ENCODE measurements at places on chromosomes 7 and 10.

- no peak for DNase-seq
Measured at GRCh38 chr10:63438506-63439498, 27.0 kb downstream of the JMJD1C start.

GRCh38 chr10:21519397-21519933 is 6.0 kb downstream of the SKIDA1 start:
- no peak for DNase-seq

DNA sequence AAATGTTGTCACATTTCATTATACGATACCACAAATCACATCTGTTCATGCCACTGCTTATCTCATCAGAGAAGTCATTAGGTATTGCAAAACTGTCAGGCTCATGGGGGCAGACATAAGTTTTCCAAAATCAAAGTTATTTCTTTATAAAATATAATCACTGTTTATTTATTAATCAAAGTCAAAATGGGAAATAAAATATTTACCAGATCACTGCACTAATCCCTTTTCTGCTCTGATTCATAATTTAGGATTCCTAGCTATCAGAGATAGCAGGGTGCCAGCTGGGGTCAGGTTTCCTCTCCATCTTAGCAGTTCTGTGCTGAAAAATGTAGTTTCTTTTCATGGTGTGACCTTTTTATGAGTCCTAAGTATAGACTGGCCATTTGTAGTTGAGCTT is 117.7 kb upstream of the LANCL2 start:
- peak; percentile 13 for DNase-seq

GRCh38 chr7:112420236-112420861 is 29.9 kb upstream of the IFRD1 start:
- no peak for DNase-seq

- DNase-seq: no peak
Measured at GRCh38 chr10:72333112-72334015, 21.4 kb downstream of the DNAJB12 start.

DNA sequence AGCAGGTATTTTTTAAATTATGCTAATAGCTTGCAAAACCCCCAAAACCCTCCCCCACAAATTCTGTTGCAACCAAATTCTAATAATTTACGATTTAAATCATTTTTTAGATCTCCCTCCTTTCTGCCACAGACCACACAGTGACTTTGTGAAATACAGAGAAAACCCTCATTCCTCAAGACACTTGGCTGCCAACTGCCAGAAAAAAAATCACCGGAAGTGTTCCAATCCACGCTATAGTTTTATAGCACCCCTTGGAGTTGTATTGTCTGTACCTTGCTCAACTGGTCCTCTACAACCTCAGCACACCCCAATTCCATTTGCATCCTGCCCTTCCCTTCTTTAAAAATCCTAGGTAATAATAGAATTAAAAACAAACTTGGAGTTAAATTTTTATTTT is 560.1 kb downstream of the PARD3 start:
- no peak for DNase-seq

DNA sequence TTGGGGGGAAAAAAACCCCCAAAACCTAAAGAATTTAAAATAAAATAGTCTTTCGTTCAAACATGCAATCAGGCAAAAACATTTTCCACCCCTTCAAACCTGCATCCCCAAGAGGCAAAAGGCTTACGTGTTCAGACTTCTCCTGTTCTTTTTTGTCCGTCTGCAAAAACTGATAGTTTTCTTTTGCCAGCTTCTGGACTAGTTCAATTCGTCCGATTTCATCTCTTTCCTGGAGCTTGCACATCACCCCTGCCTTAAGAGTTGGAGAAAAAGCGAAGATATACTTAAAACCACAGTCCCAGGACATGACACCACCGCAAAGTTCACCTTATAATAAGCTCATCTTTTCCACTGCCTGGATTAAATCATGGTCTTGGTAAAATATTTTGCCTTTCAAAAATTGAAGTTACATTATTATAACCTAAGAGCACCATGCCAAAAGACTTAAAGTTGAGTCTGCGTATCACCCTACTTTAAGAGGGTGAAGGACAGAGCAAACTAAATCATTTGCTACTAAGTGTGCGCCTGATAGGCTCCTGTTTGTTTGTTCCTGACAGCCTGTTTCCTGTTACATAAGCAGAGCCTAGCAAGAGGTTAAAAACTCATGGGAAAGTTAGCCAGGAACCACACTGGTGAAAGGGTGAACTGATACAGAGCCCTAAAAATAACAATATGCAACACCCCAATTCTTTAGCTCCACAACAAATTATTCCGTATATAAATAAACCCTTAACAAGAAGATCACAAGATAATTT is 137.0 kb downstream of the RAPGEF5 start:
- DNase-seq: no peak

- no peak for DNase-seq
Measured at GRCh38 chr7:145394126-145394525, 558.3 kb upstream of the TPK1 start.

GRCh38 chr7:56174875-56175760 is 58.9 kb upstream of the NUPR2 start:
- no peak for DNase-seq

- no peak for DNase-seq
Measured at GRCh38 chr10:28554009-28554408, 21.1 kb downstream of the WAC start.

DNA sequence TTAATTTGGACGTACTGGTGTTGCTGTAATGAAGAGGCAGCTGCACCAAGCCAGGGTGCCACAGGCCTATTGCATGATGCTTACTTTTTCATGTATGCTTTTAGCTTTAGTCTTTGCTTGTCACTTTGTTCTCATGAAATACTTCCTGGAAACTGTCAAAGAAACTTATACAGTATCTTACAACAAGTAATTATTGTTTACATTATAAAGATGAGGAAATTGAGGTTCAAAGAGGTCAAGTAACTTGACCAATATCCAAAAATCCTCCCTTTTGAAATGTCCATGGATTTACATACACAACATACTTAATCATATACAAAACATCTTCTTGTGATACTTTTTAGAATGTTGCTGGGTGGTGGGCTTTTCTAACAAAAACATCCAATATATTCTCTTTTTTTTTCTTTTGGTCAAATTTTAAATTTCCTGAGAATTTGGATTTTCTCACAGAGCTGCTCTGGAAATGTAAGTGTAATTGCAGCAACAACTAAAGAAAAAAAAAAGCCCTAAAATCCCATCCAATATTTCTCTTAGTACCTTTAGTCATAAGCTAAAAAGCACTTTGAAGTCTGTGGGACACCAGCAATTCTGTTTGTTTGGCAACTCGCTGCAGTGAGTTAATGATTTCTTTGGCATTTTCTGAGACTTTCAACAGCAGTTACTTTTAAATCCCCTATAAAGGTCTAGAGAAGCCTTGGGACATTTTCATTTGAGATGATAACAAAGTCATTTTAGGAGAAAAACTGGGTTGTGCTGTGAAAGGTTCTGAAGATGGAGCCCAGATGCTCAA is 500.6 kb upstream of the IGFBP3 start:
- no peak for DNase-seq

DNA sequence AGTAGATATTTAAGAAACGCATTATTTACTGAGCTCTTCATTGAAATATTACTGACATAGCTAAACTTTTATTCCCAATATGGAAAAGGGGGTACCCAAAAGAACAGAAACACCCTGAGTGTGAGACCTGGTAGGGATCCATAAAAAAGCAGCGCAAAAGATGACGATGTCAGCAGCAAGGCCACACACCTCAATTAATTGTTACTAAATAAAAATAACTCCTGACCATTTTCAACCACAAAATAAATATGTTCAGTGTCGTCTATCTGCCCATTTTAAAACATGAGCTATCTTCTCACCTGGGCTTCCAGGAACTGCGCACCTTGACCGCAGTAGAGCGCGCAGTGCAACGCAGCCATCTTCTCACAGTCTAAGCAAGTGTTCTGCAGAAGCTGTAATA is 61.2 kb downstream of the GSAP start:
- DNase-seq: no peak

GRCh38 chr7:31133497-31133896 is 81.4 kb downstream of the ADCYAP1R1 start:
- DNase-seq: no peak

DNA sequence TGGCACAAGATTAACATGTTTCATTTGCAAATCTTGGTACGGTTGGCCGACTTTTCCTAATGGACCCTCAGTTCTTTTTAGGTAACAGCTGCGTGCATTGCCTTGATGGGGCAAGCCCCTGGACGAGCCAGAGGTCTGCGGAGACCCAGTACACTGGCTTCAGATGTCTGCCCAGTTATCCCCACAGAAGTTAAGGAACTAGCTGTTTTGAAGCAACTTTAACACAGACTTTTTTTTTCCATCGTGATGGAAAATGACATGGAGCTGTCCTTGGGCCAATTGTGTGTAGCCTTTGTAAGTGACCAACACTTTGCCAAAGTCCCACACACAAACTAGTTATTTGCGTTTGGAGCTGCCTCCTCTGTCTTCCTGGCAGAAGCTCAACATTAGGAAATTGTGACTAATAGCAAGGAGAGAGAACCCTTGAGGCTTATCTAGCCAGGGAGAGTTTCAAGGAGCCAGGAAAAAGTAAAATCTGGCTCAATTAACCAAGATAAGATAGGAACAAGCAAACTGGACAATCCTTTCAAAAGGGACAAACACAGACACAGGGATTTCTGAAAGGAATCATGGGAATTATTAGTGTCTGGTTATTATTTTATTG is 99.6 kb upstream of the BMPER start:
- DNase-seq: no peak

DNA sequence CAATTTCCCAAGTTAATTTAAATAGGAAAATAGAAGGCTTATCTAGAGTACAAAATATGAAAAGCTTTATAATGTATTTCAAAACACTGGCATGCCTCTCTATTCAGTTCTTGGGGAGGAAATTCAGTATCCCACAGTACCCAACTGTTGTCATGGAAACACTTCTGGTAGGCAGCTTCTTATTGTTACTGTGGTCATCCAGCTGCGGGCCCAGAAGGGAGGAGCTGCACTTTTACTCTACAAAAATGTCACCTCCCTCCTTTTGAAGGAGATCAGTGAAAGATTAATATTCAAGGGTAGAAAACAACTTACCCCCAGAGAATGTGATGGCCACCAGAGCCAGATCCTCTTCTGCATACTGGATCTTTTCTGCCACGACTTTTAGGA is 202.8 kb downstream of the RAPGEF5 start:
- no peak for DNase-seq

DNA sequence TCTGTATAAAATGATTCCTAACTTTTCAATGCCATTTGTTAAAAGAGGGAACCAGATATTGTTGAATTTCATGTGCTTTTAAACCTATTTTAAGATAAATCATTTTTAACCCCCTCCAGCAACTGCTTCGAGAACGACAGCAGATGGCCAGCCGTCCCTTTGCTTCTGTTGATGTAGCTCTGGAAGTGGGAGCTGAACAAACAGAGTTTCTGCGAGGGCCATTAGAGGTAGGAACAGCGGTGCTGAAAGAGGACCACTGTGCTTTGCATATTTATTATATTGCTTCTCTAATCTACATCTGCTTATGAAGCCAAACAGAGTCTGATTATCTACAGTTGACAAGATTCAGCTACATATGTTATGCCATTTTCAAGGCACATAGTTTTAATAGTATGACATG is 545.9 kb downstream of the GFRA1 start:
- DNase-seq: no peak
